Esophagus muscularis mucosa (tissue), 4 donors: ENCODE measurements at places on chromosomes 4 and X.

DNA sequence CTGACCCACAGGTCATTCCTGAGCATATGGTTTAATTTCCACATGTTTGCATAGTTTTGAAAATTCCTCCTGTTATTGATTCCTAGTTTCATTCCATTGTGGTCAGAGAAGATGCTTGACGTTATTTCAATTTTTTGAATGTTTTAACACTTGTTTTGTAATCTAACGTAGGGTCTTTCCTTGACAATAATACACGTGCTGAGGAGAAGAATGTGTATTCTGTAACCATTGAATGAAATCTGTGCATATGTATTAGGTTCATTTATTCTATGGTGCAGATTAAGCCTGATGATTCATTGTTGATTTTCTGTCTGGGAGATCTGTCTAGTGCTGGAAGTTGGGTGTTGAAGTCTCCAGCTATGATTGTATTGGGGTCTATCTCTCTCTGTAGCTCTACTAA is 486.4 kb upstream of the RPS6KA3 start:
- no peak for DNase-seq

- DNase-seq, result no peak
Observed at GRCh38 chr4:7254736-7255487, 62.6 kb downstream of the SORCS2 start.

DNA sequence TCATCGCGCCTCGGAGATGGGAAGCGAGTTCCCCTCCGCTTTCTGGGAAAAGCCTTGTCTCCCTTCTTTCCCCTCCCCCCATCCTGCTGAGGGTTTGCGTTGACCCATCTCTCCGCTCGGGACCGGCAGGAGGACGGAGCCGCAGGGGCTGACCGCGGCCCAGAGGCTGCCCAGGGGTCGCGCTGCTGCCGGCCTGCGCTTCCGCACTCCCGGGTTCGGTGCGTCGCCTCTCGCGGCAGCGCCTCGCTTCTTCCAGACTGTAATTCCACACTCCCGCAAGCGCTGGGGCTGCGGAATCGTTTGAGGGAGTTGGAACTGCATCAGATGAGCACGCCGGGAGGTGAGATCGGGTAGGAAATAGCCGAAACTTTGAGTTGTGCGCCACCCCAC is 88.3 kb downstream of the BCOR start:
- DNase-seq, result no peak

- peak; percentile 95 for DNase-seq
Observed at GRCh38 chr4:986879-987623, at the start of gene IDUA. TSS of gene IDUA (plus strand) at chr4:987044. CDS start at chr4:987085, 41 bp downstream.

- DNase-seq, result no peak
Observed at GRCh38 chr4:149830823-149831222, 15.2 kb upstream of the IQCM start.

DNA sequence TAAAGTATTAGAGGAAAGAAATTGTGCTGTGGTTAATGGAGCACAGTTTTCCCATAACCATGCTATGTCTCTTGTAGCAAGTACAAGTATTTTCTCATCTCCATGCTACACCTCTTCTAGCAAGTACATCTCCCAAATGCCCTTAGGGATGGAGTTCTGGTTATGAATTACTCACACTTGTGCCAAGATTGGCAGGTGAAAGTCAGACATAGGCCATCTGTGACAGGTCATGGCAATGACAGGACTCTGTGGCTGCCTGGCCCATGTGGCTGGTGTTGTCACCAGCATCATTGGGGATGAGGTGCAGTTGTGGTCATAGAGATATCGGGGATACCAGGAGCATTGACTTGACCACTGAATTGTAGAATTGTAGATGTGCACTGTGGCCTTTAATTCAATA is 310.2 kb downstream of the FAT4 start:
- no peak for DNase-seq

DNA sequence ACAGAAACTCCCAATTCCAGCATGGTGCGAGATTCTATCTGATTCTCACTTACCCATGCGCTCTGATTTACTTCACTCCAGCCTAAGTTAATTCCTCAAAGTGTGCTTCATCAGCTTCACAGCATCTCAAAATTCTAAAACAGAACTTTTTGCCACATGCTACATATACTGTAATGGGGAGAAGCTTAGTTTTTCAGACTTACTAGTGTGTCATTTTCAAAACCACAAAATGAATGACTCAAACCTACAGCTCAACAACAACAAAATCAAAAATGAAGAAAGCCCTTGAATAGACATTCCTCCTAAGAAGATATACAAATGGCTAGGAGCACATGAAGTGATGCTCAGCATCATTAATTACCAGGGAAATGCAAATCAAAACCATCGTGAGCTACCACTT is 14.9 kb downstream of the IRF2 start:
- no peak for DNase-seq

DNA sequence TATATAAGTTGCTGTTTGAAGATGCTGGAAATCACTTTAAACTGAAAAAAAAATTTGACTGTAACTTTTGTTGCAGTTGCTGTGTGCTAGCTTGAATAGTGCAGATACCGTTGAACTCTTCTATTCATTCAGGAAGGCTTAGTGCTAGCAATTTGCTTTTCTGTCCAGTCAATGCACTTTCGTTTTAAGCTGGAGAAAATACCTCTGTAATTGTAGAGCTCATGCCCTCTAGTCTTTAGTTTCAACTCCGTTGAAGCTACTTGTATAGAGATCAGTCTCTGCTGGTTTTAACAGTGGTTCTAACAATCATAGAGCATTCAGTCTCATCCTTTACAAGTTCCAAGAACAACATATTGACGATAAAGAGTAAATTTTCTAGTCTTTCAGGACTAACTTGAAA is 49.0 kb upstream of the TRPC3 start:
- no peak for DNase-seq
